A549 treated with CORT108297 at 1 μM for 4 hours (cell line): ENCODE measurements at places on chromosomes 5 and 9. TPM values are rescaled to one million over a fixed set of nuclear protein-coding genes. Genes with fewer than 3 reads are reported as not detected.

ARID3C gene
- total RNA-seq = 0.15 to 0.25 TPM (median 0.24 TPM) in 4 of 5 replicates, not detected in the other

DND1 gene
- total RNA-seq = 0.44 to 1.0 TPM (median 0.92 TPM) in 5 replicates

ELOVL7 gene
- 9.0 to 14.3 TPM (median 11.7 TPM) in 5 replicates for total RNA-seq

ITGA2 gene
- 17.1 to 26.4 TPM (median 23.5 TPM) in 5 replicates for total RNA-seq

CBY3 gene
- not detected in 5 replicates for total RNA-seq

PDGFRB gene
- 0.10 to 0.35 TPM (median 0.30 TPM) in 5 replicates for total RNA-seq

PDE6A gene
- 0.13 to 0.21 TPM (median 0.13 TPM) in 5 replicates for total RNA-seq

RETREG1 gene
- 1.9 to 3.8 TPM (median 2.8 TPM) in 5 replicates for total RNA-seq

IL13 gene
- 0.06 to 0.13 TPM in 2 of 5 replicates, not detected in the others for total RNA-seq

CDKN2A gene
- total RNA-seq = not detected in 5 replicates
